Renal cortical epithelial cell (primary cell): ENCODE measurements at places on chromosomes 5 and 9. TPM values are rescaled to one million over a fixed set of nuclear protein-coding genes. Genes with fewer than 3 reads are reported as not detected.
A peak's percentile ranks its signal among the peaks of the same experiment; 100 is the strongest.

- DNase-seq = peak; percentile 57
These were observed 90.7 kb downstream of the PTCH1 start for GRCh38 chr9:95425910-95426551.

- no peak for DNase-seq
These were observed 10.7 kb upstream of the SLC2A8 start for GRCh38 chr9:127386249-127386648.

GRCh38 chr9:117415358-117415914 is 579 bp upstream of the ASTN2 start:
- no peak for DNase-seq

The UBLCP1 gene
- total RNA-seq = 22.2 and 25.3 TPM in 2 replicates

DNA sequence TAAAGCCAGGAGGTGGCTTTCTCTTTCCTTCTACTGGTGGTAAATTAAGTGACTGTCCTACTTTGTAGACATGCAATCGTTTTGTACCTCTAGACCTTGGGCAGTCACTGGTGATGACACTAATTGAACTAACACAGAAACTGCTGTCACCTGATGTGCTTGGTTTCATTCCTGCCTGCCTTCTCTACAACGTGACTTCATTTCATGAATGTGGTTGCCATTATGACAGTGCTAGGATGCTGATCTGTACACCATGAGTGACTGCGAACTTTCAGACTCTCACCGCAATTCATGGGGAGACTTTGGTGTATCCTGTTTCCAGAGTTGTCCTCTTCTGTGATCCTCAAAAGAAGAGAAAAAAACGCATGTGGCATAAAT is 47.5 kb downstream of the UBE2QL1 start:
- DNase-seq = no peak

GRCh38 chr5:7628820-7629219 is 222.1 kb downstream of the CFAP90 start:
- DNase-seq = no peak

GRCh38 chr9:36566813-36567221 is 5.9 kb upstream of the MELK start:
- peak; percentile 55 for DNase-seq

The LECT2 gene
- total RNA-seq = not detected in 2 replicates

The ADAMTSL1 gene
- total RNA-seq = 1.5 and 2.3 TPM in 2 replicates

The SPINK13 gene
- 1.4 and 1.8 TPM in 2 replicates for total RNA-seq

DNA sequence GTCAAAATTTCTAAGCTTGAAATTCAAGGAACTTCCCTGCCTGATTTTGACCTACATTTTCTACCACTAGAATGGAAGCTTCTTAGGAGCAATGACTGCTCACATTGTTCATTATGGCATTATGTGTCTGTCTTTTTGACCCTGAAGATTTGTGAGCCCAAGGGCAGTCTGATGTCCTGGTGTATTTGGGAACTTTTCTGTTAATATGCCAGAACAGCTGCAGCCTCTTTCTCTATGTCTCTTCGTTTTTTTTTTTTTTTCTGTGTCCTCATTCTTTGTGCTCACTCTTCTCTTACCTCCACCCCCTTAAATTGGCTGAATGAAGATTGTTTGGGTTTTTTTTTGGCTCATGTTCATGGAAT is 34.8 kb upstream of the TMC1 start:
- no peak for DNase-seq

The IFNA4 gene
- total RNA-seq = not detected in 2 replicates

- peak; percentile 44 for DNase-seq
These were observed 2.1 kb downstream of the ECPAS start for GRCh38 chr9:111481885-111482636.

- no peak for DNase-seq
These were observed 23.6 kb upstream of the SHB start for GRCh38 chr9:38092656-38093055.

The CMYA5 gene
- 2.8 TPM in 1 of 2 replicates, not detected in the other for total RNA-seq

The ITK gene
- 0.05 TPM in 1 of 2 replicates, not detected in the other for total RNA-seq

DNA sequence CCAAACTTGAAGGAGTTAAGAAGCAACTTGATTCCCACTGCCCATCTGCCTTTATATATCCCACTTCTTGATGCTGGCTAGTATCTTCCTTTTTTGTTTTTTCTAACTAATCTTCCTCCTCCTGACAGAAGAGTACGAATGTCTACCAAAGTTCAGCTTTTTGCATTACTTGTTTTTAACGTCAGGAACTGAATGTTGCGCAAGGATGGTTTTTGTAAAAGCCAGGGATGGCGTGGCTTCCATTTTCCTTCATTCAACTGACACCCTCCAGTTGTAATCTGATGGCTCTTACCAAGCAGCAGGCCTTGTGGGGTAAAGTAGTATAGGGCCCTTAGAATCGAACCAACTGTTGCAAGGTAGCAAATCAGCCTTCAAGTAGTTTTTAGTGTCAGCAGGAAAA is 70.8 kb upstream of the GPR151 start:
- no peak for DNase-seq

The PTGDS gene
- total RNA-seq = 0.45 TPM in 1 of 2 replicates, not detected in the other

The SNCAIP gene
- 1.7 and 3.0 TPM in 2 replicates for total RNA-seq

The ARAP3 gene
- total RNA-seq = 0.69 and 3.6 TPM in 2 replicates

GRCh38 chr9:5790923-5791322 is 42.0 kb downstream of the ERMP1 start:
- DNase-seq = no peak

DNA sequence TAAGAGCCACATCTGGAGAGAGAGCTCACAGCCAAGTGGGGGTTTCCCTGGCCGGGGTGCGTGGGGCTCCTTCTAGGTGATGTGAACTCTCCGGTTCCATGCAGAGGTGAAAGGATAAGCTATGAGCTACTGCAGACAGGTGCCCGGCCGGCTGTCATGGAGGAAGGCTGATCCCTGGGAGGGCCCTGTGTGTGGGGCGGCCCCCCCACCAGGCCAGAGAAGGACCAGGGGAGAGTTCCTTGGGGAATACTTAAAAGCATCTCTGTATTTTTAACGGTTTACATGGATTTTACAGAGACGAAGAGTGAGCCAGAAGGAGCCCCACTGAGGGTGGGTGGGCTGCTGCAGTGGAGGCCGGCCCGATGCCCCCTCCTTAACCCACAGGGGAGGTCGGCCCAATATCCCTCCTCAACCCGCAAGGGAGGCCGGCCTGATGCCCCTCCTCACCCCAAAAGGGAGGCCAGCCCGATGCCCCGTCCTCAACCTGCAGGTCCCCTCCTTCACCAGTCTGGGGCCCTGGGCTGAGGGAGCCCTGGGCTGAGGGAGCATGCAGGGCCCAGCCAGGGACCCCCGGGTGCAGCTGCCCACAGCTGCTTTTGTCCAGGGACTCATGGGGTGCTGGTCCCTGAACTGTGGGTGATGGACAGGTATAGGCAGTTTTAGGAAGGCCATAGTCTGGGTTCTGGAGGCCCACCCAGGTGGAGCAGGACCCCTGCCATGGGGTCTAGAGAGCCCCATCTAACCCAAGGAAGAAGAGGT is 31.9 kb downstream of the MRPL36 start:
- no peak for DNase-seq

- DNase-seq = peak; percentile 90
These were observed 11.1 kb downstream of the EXD3 start for GRCh38 chr9:137411645-137412380.

The HMCN2 gene
- under 0.01 TPM in 1 of 2 replicates, not detected in the other for total RNA-seq

GRCh38 chr5:124858612-124859011 is 112.2 kb upstream of the ZNF608 start:
- no peak for DNase-seq

GRCh38 chr5:76705574-76705973 is 10.4 kb upstream of the F2R start:
- no peak for DNase-seq

The POU5F2 gene
- total RNA-seq = 0.17 and 1.4 TPM in 2 replicates

- peak; percentile 87 for DNase-seq
These were observed 140.2 kb upstream of the TRIM32 start for GRCh38 chr9:116546711-116547581.

The F2RL2 gene
- total RNA-seq = 0.17 and 0.99 TPM in 2 replicates

- DNase-seq = no peak
These were observed 200.4 kb upstream of the SLC24A2 start for GRCh38 chr9:19989213-19989612.

GRCh38 chr5:1060535-1060981 is 51.3 kb downstream of the SLC12A7 start:
- no peak for DNase-seq

DNA sequence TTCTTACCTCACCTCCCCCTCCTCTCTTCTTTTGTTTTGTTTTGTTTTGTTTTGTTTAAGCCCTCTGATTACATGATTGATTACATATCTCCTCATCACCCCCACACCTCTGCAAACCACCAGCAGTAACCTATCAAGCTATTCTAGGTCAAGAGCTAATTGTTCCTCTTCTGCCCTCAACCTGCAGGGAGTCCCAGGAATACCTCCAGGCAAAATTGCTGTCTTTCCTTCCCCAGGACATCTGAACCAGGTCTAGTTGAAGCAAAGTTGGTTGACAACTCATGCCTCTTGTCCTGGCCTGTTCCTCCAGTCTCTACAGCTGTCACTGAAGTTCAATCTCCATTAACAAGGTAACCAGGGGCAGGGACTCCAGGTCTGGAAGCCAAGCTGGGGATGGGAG is 80.0 kb upstream of the PTGER4 start:
- no peak for DNase-seq

- no peak for DNase-seq
These were observed 999.8 kb downstream of the NR2F1-AS1 start for GRCh38 chr5:92581249-92581648.

- peak; percentile 71 for DNase-seq
These were observed 15.8 kb downstream of the NDST1 start for GRCh38 chr5:150523472-150524350.

- no peak for DNase-seq
These were observed 77.7 kb upstream of the PHYKPL start for GRCh38 chr5:178310130-178310865.

The PCDHB15 gene
- under 0.01 and 1.3 TPM in 2 replicates for total RNA-seq

The INSL6 gene
- not detected in 2 replicates for total RNA-seq

The ENTPD8 gene
- 0.05 and 0.17 TPM in 2 replicates for total RNA-seq

- DNase-seq = no peak
These were observed 48.8 kb upstream of the CDH10 start for GRCh38 chr5:24693609-24694008.

DNA sequence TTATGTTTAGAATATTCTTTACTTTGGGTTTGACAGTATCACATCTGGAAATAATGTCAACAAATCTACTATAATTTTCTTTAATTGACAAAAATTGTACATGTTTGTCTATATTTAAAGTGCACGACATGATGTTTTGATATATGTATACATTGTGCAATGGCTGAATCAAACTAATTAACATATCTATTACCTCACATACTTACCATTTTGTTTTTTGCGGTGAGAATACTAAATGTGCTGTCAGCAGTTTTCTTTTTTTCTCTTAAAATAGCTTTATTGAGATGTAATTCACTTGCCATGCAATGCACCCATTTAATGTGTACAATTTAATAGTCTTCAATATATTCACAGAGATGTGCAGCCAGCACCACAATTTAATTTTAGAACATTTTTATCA is 10.6 kb upstream of the C6 start:
- no peak for DNase-seq

GRCh38 chr5:23820765-23821471 is 313.5 kb downstream of the PRDM9 start:
- DNase-seq = peak; percentile 56

GRCh38 chr9:15353892-15354291 is 46.9 kb upstream of the TTC39B start:
- DNase-seq = no peak

DNA sequence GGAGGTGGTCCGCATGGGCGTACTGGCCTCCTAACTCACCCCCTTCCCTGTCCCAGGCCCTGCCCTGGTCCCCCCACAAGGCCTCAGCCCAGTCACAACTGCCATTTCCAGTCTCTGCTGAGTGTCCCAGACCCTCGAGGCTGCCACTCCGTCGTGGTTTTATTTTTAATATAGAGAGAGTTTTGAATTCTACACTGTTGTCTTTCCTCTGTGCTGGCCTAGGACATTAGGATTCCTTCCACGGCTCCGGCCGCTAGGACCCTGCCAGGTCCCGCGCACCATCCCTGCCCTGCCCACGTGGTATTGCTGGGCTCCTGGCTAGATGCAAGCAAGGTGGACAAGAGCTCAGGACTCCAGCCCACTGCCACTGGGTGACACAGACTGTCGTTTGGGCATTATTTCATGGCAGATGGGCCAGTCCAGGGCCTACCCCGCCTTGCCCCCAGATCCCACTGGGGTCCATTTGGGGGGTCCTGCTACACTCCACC is 53.3 kb downstream of the SAR1B start:
- no peak for DNase-seq

DNA sequence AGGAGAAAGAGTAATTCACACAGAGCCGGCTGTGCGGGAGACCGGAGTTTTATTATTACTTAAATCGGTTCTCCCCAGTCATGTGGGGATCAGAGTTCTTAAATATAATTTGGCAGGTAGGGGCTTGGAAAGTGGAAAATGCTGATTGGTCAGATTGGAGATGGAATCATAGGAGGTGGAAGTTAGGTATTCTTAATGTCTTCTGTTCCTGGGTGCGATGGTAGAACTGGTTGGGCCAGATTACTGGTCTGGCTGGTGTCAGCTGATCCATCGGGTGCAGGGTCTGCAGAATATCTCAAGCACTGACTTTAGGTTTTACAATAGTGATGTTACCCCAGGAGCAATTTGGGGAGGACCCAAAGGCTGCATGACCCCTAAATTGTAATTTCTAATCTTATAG is 4.6 kb upstream of the CERCAM start:
- DNase-seq = peak; percentile 28

GRCh38 chr5:14197056-14197455 is 53.9 kb downstream of the TRIO start:
- no peak for DNase-seq

- DNase-seq = no peak
These were observed 100.9 kb upstream of the SEMA6A start for GRCh38 chr5:116675626-116675910.

GRCh38 chr5:40071870-40072269 is 607.8 kb upstream of the PTGER4 start:
- DNase-seq = peak; percentile 77

GRCh38 chr9:93983875-93984274 is 28.7 kb upstream of the BARX1 start:
- DNase-seq = no peak

GRCh38 chr9:69527454-69527853 is 144.7 kb downstream of the APBA1 start:
- no peak for DNase-seq

DNA sequence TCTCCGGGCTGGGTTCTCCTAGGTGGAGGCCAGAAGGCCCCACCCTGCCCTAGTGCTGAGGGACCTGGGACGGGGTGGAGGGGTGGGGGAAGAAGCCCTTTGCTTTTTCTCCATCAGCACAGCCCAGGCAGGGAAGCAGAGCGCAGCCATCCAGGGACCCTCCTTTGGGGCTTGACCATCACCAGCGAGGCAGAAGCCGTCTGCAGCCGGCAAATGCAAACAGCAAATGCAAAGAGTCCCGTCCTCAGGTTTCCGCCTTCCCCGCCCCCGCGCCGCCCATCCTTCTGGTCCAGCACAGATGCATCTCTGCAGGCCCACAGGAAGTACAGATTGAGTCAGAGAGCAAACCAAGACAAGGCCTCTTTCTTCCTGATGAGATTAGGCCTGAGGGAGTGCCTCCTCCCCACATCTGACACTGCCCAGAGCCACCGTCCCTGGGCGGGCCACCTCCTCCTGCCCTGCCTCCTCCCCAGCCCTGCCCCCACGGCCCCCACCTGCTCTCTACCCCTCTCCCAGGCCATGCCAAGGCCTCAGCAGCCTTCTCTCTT is 23.4 kb downstream of the CORO2A start:
- no peak for DNase-seq

The ORM2 gene
- not detected in 2 replicates for total RNA-seq

GRCh38 chr5:119515192-119515591 is 62.9 kb downstream of the HSD17B4 start:
- DNase-seq = peak; percentile 23
